ENCODE measurements at places on chromosomes 4 and X.

- no peak for DNase-seq
Measured at GRCh38 chr4:99832758-99833157, 16.1 kb downstream of the DAPP1 start.

DNA sequence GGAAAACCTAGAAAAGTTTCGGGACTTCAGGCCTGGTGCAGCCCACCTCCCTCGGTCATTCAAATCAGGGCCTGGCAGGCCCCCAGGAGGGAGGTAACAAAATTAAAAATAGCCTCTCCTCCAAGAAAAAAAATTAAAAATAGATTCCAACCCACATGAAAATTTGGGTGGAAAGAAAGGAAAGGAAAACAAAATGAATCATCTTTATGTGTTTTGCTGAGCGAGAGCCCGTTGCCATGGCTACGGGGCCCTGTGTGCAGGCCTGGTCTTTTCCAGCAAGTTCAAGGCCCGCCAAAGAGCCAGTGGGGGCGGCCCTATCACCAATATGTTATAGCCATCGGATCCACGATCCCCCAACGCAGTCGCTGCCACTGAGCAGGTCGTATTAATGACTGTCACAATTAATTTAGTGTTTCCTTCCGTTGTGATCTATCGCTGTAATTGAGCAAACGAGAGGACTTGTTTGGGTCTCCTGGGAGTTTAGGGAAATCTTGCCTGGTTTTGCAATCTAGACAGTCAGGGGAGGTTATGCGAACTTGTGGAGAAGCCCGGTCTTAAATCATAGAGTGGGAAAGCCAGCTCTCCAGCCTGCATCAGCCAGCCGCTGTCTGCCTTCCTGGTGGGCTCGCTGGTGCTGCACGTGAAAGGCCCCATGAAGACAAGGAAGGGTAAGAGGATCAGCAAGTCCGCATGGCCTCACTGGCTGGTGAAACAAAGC lies 452.4 kb downstream of the BCOR start:
- DNase-seq = peak; percentile 31

GRCh38 chr4:15648600-15648999 lies 6.6 kb downstream of the FBXL5 start:
- DNase-seq = no peak

- DNase-seq = no peak
Measured at GRCh38 chr4:159097144-159097543, 5.7 kb upstream of the RAPGEF2 start.

DNA sequence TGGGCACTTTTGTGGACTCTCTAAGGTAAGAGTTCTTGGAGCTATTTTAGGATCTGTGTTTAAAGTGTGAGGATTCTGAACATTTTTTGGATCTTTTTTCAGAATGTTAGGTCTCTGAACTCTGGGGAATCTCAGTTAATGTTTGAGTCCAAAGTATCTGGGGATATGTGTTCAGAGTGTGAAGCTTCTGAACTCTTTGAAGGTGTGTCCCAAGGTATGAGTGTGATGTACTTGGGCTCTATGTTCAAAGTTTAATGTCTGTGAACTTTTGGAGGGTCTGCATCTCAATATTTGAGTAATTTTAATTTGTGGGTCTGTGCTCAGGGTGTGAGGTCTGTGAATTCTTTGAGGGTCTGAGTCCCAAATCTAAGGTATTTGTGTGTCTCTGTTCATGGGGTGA lies 35.4 kb upstream of the PAGE4 start:
- no peak for DNase-seq

GRCh38 chrX:31165241-31166035 lies 93.6 kb upstream of the FTHL17 start:
- no peak for DNase-seq

DNA sequence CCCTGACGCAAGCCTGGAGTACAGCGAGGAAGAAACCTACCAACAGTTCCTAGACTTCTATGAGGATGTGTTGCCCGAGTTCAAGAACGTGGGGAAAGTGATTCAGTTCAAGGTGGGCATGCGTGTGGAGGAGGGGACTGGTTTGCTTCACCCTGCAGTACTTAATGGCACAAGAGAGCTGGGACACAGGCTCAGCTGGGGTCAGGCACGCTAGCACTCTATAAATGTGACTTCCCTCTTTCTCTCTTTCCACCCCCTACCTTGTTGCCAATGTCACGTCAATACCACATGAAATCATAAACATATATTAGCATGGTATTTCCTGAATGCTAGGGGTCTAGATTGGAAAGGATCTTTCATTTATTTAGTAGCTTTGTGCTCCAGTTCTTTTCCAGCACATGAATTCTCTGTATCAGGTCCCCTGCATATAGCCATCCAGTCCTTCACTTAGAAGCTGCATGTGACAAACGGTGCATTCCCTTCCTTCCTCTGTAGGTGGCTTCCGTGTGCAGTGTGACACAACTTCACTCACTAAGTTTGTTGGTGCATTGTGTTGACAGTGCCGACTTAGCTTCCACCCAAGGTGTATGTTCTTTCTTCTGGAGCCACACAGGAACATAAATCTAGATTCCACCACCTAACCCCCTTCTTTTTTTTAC lies 25.6 kb downstream of the ZRSR2 start:
- DNase-seq = no peak

GRCh38 chr4:76207549-76207948 lies 6.1 kb downstream of the SCARB2 start:
- DNase-seq = no peak

- DNase-seq = no peak
Measured at GRCh38 chr4:8559524-8560264, 20.5 kb upstream of the GPR78 start.

DNA sequence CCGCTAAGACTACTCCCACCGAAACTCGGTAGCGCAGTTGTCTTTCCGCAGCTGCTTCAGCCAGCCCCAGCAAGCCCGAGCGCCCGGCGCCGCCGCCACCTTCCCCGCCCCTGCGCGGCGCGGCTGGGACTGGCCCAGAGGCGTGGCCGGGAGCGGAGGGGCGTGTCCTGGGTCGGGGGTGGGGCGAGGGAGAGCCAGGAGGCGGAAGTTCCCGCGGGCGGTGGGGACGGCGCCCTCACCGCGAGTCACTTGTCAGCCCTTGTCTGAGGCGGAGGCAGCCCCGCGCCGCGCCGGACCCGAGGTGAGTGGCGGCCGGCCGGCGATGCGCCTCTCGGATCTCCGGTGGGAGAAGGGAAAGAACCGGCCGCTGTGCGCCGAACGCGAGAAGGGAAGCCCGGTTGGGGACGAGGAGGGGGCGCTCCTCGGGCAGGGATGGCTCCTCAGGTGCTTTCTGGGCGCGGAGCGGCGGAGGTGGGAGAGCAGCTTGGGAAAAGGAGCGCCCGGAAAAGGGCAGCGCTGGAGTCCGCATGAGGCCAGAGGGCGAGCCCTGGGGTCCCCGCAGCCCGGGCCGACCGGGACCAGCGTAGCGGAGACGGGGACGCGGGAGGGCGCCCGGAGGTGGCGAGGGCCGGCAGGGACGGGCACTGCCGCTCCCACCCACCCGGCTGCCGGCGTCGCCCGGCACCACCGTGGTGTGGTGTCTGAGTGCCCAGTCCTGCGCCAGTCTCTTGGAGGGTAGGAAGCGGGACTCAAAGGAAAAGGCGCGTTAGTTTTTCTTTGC lies at the start of gene PDLIM5:
Gene PDLIM5, plus strand, starts transcription at position 248 of the 781 bp plus-strand sequence. CDS start 3,347 bp downstream, outside the sequence.
- no peak for DNase-seq

DNA sequence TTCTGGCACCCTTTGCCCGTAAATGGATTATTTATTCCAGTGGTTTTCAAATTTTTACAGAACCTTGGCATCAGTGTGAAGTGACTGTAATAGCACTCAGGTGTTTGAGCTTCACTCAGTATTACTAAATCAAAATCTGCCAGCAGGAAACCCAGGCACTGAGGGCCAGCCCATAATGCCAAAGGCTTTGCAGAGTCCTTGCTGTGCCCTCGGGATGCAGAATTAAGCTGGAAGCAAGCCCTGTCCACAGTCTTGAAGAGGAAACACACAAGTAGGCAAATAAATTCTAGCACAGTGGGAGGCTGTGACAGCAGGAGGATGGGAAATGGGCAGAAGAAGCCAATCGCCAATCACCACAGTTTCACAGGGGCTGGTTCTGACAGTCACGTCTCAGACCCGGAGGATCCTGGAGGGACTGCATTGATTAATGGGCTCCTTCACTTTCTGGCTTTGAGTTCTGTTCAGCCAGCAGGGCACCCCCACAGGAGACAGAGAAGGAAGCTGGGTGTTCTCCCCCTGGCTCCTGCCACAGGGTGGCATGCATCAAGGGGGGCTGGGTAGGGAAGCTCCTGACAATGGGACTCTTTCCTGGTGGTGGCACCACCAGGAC lies 138.8 kb downstream of the MTNR1A start:
- no peak for DNase-seq

- no peak for DNase-seq
Measured at GRCh38 chrX:92232182-92232581, 453.0 kb downstream of the PCDH11X start.

DNA sequence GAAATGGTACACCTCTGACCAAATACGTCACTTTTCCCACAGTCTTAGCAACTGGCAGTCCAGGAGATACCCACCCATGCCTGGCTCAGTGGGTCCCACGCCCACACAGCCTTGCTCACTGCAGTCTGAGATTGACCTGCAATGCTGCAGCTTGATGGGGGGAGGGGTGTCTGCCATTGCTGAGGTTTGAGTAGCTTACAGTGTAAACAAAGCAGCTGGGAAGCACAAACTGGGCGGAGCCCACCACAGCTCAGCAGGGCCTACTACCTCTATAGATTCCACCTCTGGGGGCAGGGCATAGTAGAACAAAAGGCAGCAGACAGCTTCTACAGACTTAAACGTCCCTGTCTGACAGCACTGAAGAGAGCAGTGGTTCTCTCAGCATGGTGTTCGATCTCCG lies 52.7 kb downstream of the AMER1 start:
- no peak for DNase-seq

GRCh38 chrX:71679575-71680207 lies 12.3 kb downstream of the LOC101059915 start:
- no peak for DNase-seq

DNA sequence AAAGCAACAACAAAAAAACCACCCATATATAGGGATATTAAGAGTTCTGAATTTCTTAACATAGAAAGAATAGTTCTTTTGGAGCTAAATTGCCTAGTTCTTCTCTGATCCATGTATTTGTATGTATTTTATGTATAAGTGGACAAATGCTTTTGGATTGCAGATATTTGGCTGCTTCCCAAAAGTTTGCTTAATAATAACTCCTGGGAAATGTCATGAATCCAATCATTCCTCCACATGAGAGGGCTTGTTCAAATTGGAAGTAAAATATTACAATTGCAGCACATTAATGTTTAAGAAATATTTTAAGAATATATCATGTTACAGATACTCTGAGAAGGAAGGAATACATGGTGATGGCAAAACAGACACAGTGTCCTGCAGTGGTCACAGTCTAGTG lies 71.5 kb upstream of the PAGE3 start:
- no peak for DNase-seq

DNA sequence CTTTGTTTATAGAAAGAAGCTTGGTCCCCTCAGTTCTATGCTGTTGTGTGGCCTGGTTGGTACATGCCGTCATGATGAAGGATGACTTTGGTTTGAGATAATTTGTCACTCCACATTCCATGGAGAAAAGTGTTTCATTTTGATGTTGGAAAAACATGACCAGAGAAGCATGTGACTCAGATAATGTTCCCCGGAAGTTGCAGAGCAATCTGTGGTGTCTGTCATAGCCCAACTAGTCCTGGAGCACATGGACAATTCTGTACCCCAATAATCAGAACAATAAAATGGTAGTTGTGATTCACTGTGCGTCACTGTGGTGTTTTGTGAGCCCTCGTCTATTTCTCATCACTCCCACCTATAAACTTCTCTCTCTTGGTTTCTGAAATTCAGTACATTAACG lies 85.1 kb downstream of the PDK3 start:
- DNase-seq = no peak

- DNase-seq = no peak
Measured at GRCh38 chr4:10344824-10345223, 112.4 kb downstream of the ZNF518B start.

DNA sequence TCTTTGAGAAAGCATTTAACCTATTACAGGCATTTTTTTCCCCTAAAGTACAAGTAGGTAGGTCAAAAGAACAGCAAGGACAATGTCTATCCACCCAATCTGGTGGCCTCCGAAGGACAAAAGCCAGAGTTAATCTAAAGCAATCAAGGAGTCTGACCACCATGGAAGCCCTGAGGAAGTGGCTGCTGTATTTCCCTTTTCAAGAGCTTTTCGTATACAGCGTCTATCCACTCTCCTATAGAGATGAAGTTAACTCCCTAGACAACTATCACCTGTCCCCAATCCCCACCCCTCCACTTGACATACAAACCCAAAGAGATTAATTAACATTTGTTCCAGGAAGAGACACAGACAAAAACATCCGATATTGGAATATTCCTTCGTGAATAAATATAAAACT lies 85.5 kb downstream of the SNCA start:
- no peak for DNase-seq

GRCh38 chrX:39677978-39678791 lies 419.6 kb downstream of the BCOR start:
- DNase-seq = no peak

GRCh38 chr4:75653845-75654503 lies 19.2 kb downstream of the G3BP2 start:
- DNase-seq = no peak

DNA sequence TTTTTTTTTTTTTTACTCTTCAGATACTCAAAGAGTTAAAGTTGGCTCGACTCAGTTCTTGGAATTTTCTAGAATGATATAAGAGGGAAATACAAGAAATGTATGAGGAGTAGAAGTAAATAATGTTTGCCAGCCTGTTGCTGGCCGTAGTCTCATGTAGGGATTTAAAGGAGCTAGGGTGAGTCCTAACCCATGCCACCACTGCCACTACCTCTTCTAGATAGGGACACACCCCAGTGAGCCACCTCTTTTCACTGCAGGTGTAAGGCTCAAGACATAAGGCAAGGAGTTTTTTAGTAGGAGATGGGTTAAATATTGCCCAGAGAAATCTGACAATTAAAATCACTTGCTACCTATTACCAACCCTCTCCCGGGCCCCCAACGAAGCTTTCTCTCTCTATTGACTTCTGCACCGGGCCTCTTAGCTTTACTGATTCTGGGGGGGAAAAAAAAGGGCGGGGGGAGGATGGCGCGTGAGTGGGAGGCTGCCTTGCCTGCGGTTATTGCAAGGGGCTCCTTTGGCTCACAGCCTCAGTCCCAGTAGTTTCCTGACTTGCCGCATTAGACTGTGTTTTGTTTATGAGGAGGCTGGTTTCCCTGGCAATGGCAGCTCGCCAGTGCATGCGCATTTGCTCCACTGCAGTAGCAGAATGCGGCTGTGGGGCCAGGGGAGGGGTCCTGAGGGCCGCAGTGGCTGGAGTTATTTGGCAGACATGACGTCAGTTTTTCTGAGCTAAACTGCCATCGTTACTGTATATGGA lies 3.0 kb downstream of the LINC00632 start:
- no peak for DNase-seq

- DNase-seq = no peak
Measured at GRCh38 chr4:132662456-132662855, 486.6 kb upstream of the PCDH10 start.

- DNase-seq = no peak
Measured at GRCh38 chrX:16012250-16012649, 111.1 kb upstream of the GRPR start.

GRCh38 chr4:117941611-117942010 lies 92.7 kb upstream of the NDST3 start:
- no peak for DNase-seq

All from AG04449 (cell line).